ENCODE measurements at places on chromosomes 1 and 21.

DNA sequence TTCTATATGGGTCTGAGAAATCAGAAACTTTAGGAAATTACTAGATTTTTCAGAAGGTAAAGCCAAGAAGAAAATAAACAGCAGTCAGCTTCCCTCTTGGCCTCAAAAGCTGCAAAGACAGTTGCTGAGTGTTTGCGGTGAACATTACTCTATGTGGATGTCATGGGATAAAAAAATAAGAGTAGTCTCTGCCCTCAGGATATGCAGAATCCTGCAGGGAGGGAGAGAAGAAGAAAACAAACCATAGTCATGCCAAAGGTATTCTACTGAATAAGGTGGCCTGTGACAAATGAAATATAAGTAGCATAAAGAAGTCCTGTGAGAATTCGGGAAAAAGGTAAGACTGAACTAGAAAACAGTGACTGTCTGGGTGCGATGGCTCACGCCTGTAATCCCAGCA lies 19.0 kb downstream of the YARS1 start:
- no peak for DNase-seq

DNA sequence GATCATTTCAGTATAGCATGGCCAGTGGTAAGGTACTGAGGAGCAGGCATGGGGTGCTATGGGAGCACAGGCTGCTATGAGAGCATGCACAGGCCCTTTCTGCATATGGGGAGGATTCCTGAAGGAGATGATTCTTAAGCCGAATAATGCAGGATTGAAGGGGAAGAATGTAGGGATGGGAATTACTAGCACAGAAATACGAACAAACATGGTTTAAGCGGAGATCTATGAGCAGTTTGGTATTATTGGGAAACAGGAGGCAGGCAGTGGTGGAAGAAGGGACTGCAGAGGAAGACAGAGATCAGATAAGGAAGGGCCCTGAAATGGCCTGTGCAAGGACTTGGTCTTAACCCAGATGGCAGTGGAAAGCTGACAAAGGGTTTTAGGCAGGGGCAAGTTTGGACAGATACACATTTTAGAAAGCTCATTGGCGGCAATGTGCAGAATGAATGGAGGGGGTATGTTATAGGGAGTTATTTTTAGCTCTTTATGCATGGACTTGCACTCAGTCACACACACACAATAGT lies 1.7 kb downstream of the OSCP1 start:
- DNase-seq = no peak

DNA sequence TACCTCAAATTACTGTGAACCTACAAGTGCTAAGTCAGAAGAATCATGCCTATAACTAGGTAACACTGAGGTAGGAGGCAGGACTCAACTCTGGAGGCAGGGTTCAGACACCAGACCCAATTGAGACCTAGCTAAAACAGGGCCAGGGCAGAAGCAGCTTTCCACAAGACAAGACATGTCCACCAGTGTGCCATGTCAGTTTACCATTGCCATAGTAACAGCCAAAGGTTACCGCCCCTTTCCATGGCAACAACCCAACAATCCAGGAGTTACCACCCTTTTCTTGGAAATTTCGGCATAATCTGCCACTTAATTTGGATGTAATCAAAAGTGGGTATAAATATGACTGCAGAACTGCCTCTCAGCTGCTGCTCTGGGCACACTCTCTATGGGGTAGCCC lies 432.3 kb downstream of the DPYD start:
- DNase-seq = no peak

GRCh38 chr1:200366577-200367253 lies 43.1 kb downstream of the ZNF281 start:
- no peak for DNase-seq

GRCh38 chr1:187264995-187265602 lies 436.4 kb downstream of the PLA2G4A start:
- DNase-seq = peak; percentile 22

- DNase-seq = no peak
These were observed 2.3 kb downstream of the TENT5C start for GRCh38 chr1:117608115-117608615.

- DNase-seq = no peak
These were observed 106.4 kb downstream of the ODF2L start for GRCh38 chr1:86289746-86290145.

- peak; percentile 78 for DNase-seq
These were observed 93.5 kb upstream of the ACTL8 start for GRCh38 chr1:17661546-17662157.

- no peak for DNase-seq
These were observed 45.0 kb downstream of the EVI5 start for GRCh38 chr1:92739669-92740524.

DNA sequence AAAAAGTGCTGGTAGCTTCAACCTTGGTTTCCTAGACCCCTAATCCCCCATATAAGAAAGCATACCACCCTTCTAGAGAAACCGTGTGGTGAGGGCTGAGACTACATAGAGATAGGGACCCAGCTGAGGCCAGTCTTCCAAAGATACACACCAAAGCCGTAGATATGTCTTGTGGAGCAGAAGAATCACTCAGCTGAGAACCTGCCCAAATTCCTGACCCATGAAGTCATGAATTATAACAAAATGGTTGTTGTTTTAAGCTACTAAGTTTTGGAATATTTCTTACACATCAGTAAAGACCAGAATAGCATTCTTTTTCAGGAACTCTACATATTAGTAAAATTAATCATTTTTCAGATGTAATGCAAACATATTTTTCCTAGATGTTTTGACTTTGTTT lies 3.3 kb upstream of the SNRPE start:
- no peak for DNase-seq

GRCh38 chr1:61605607-61606321 lies 119.2 kb downstream of the TM2D1 start:
- DNase-seq = no peak

DNA sequence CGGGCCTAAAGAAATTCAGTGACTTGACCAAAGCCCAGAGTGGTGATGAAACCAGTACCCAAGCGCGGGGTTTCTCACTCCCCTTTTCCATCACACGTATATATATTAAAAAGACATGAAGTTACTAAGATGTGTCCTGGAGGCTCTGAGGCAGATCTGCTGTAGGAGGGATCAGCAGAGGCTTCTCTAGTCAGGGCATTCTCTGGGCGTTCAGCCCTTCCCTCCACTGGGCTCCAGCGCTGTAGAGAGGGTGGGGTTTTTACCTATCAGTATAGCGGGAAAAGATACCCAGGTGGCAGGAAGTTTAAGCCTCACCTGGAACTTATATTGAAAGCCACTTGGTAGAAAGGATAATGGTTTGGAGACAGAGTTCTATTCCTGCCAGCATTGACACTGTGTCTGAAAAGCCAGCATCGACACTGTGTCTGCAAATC lies 862 bp upstream of the PLEKHO1 start:
- no peak for DNase-seq

GRCh38 chr1:232248276-232248820 lies 381.6 kb downstream of the SIPA1L2 start:
- no peak for DNase-seq

All from kidney (tissue), 22 donors.